ENCODE measurements at places on chromosomes 3 and 15.

GRCh38 chr3:195240939-195241338, 30.0 kb downstream of the XXYLT1 start:
- no peaks in the 10 kb centered on the region for H3K4me1 ChIP-seq
- H3K27ac ChIP-seq: no peak overlapping the region
- H3K4me3 ChIP-seq: no peak overlapping the region
- DNase-seq: no peak

DNA sequence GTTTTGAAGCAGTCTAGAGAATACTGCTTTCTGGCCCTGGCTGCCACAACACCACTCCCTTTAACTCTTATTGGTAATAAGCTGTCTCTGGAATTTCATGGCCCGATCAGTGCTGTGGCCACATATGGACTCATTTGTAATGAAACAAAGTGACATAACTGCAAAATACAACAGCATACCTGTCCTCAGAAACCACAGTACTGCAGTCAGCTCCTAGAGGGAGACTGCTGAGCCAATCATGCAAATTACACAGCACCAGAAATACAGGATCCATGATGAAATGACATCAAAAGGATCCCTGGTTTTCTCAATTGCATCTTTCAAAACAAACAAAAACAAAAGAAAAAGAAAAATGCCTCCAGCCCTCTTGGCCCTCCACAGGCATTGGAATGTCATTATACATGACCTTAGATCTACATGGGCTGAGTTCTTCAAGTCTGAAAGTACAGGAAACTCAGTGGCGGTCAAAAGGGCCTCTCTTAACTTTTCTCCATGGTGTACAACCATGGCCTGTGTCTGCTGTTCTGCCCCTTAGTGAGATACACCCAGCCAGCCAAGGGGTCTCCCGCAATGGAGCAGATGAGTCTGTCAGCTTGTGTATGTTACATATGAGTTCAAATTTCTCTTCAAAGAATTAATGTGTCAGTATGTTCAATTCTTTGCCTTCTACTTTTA, 24.9 kb upstream of the KBTBD12 start:
- H3K4me1 ChIP-seq: no peaks in the 10 kb centered on the region
- H3K36me3 ChIP-seq: no peaks in the 10 kb centered on the region
- no peak for DNase-seq
- H3K27ac ChIP-seq: no peak overlapping the region
- H3K27me3 ChIP-seq: no peaks in the 10 kb centered on the region

DNA sequence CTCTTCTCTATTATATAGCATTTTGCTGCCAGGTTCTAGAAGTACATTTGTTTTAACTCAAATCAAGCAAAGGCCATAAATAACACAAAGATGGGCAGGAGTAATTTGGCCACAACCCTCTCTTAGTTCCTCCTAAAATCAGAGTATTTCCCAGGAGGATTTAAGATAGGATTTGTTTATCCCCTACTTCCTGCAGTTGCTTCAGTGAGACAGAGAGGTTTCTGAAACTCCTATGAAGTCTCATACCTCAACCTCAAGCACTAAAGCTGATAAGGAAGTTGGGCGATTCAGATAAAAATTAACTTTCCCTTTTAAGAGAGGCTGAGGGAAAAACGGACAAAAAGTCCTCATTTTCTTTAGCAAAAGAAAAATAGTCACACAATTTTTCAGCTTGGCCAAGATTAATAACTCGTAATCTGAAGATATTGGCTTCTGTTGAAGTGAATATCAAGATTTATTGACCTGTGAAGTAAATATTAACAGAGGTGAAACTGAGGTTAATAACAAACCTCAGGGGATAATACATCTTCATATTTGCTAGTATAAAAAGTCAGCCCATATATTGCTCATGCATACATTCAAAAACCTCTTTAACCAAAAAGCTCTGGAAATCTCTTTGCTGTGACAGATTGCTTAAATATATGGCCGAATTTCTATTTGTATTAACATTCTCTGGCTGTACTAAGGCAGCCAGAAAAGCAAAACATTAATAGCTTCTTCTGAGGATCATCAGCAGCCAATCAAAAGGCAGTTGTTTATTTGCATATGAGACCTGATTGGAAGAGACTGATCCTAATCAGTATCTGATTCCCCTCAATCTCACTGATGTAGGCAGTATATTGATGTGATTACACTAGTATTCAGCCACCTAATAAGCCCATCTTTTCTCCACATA, 90.6 kb upstream of the GADL1 start:
- no peak overlapping the region for H3K4me3 ChIP-seq
- H3K27ac ChIP-seq: no peak overlapping the region
- no peaks in the 10 kb centered on the region for H3K4me1 ChIP-seq
- H3K27me3 ChIP-seq: no peaks in the 10 kb centered on the region
- no peak for DNase-seq

DNA sequence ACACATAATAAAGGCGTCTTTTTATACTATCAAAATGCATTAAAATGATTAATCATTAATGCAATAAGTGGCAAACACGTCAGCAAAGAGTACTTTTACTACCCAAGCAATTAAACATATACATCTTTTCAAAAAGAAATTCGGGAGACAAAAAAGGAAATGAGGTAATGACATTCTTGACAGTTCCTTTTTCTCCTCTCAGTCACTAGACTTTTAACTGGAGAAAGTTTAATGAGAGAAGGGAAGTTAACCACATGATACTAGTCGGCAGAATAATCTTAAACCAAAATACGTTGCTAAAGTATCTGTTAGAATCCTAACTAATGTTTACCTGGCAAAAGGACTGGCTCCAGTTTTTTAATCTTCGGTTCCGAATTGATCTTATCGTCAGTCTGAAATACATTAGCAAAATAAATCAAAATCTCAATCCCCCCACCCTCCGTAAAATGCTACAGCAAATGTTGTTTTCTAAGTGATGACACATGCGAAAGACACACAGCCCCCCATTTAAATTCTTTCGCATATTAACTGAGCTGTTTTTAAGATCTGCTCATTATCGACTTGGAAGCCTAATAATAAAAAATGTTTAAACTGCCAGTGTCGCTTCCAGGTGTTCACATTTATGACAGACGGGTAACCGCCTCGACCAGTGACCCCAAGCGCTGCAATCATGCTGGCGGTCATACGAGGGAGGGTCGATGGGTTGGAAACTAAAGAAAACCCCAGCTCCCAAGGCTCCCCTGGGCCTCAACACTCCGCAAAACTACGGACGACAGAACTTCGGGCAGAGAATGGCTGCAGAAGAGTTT, 778 bp downstream of the MTMR10 start:
- H3K27ac ChIP-seq: peak overlapping the region; percentile 94
- no peaks in the 10 kb centered on the region for H3K27me3 ChIP-seq
- no peaks in the 10 kb centered on the region for H3K36me3 ChIP-seq
- no peak for DNase-seq
- H3K4me3 ChIP-seq: peak overlapping the region; percentile 80

- no peaks in the 10 kb centered on the region for H3K4me1 ChIP-seq
- H3K4me3 ChIP-seq: peak overlapping the region; percentile 49
- no peak for DNase-seq
- no peaks in the 10 kb centered on the region for H3K36me3 ChIP-seq
Measured at GRCh38 chr3:94063496-94064119, 747 bp downstream of the NSUN3 start.

- H3K36me3 ChIP-seq: no peaks in the 10 kb centered on the region
- H3K4me1 ChIP-seq: no peaks in the 10 kb centered on the region
- no peak for DNase-seq
- H3K27me3 ChIP-seq: no peaks in the 10 kb centered on the region
- no peak overlapping the region for H3K4me3 ChIP-seq
Measured at GRCh38 chr3:43207628-43208085, 78.7 kb upstream of the SNRK start.

Data from prostate gland (tissue), 2 donors.